ENCODE measurements at places on chromosomes 5 and 9. TPM values are rescaled to one million over a fixed set of nuclear protein-coding genes. Genes with fewer than 3 reads are reported as not detected.

- H3K4me1 ChIP-seq = no peaks in the 10 kb centered on the region
- DNase-seq = peak; percentile 82
- no peaks in the 10 kb centered on the region for H3K36me3 ChIP-seq
- no peak overlapping the region for H3K27ac ChIP-seq
- no peak overlapping the region for H3K4me3 ChIP-seq
These were observed 271.9 kb downstream of the NSG2 start for GRCh38 chr5:174317256-174317894.

GRCh38 chr5:111930905-111931461, 174.0 kb upstream of the NREP start:
- H3K27ac ChIP-seq = no peak overlapping the region
- no peak for DNase-seq

DNA sequence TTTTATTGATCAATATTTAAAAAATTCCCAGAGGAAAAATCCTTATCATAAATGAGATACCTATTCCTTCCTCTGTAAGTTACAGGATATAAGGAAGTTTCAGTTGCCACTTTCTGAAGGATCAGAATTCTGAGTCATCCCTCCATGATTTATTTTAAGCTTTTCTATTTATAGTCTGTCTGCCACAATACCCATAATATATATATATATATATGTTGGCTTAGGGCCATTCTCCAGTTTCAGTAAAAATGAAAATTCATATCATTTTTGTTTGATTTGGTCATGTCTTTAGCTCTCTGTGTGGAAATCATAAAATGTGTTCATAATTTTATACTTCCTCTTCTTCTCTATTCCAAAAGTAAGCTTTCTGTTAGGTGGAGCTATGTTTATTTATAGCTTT, 215.8 kb upstream of the CYLC2 start:
- no peak for DNase-seq
- H3K27ac ChIP-seq = no peak overlapping the region
- H3K4me1 ChIP-seq = no peaks in the 10 kb centered on the region
- H3K4me3 ChIP-seq = no peak overlapping the region

Gene PCDHGA7
- polyA plus RNA-seq = 0.50 TPM

Gene PCDHAC1
- 0.53 TPM for polyA plus RNA-seq

Gene CCNJL
- 27.0 TPM for polyA plus RNA-seq

Measured in GM23338 (cell line).